ENCODE measurements at places on chromosomes 4 and X.
A peak's percentile ranks its signal among the peaks of the same experiment; 100 is the strongest.

DNA sequence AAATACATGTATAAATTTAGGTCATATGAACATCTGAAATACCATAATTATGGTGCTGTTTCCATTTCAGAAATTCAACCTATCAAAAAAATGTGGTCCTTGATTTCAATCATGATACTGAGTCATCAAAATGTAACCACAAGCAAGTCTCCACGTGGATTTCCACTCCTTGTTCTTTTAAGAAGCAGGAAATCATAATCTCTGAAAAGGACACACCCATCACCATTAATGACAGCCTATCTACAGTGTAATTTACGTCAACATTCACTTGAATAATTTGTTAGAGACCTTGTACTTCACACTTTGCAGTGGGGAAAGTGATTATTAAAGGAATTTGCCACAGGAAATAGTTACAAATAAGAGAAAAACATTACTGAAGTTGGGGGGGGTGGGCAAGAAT is 17.7 kb upstream of the SLC7A11 start:
- DNase-seq: no peak

DNA sequence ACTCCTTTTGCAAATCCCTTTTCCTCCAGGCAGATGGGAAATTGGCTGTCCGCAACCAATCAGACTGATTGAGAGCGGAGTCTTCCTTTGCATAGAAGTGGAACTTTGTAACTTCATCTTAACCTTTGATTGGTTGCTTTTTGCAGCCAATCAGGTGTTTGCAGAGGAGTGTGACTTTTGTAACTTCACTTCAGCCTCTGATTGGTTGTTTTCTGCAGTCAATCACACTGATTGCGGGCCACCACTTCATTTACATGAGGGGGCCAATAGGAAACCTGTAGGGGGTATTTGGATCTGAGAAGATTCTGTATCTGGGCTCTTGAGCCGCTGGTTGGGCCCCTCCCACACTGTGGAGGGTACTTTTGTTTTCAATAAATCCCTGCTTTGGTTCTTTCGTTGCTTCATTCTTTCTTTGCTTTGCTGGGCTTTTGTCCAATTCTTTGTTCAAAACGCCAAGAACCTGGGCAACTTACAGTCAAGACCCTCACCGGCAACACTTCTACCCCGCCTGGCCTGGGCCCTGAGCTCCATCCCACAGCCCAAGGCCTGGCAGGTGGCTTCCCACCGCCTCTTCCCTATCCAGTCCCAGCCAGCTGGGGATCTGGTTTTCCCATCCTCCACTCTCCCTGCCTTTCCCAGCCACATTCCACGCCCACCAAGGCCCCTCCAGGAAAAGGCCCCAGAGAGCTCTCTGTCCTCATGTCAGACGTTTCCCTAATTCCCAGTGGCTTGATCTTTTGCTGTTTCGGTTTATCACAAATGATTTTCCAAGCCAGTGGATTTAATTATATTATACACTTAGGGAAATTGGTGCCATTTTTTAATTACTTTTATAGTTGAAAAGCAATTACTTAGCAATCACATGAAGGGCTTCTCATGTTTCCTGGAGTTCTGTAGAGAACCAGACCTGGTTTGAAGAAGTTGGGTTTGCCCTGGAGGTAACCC is 110.2 kb upstream of the STX18 start:
- DNase-seq: no peak

DNA sequence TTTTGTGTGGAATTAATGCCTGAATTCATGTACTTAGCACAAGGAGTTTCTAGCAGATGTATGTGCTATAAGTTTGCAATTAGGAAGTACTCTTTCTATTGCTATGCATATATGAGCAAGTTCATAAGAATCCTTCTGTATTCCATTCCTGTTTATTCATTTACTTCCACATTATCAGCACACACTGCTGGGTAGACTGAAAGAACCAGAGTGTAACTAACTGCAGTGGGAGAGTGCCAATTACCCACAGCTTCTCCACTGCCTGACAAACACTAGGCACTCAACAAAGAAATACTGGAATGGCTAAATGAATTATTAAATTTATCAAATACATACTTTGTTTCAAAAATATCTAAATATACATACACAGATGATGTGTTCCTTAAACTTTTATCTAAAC is 219.6 kb downstream of the CAMK2D start:
- no peak for DNase-seq

- DNase-seq: peak; percentile 72
These were observed 10.2 kb upstream of the CRLF2 start for GRCh38 chrX:1222531-1223241.

Measured in HL-60 (cell line).